ENCODE measurements at places on chromosomes 4 and X. TPM values are rescaled to one million over a fixed set of nuclear protein-coding genes. Genes with fewer than 3 reads are reported as not detected.

Gene TRPC3
- 0.28 TPM for total RNA-seq

GRCh38 chrX:129779086-129779672 is 570 bp upstream of the SASH3 start:
- DNase-seq, result no peak

DNA sequence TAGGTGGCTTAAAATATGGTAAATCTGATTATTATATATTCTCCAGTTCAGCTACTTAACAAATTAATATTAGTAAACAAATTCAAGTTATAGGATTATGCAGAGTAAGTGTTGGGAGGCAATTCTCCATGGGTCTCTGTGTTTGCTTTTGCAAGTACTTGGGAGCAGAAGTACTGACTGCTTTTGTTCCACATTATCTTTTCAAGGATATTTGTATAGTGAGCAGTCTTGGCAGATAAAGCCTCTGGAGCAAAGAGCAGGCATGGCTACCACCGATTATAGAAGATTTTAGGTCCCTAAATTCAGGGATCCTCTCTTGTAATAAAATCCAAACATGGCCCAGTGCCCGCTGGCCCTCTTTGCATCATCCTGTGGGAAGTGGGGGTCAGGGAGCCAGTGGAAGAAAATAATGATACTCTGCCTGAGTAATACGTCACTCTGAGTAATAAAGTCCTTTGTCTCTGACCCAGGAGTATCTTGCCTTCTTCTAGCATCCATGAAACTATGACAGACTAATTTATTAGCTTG is 23.2 kb downstream of the NDNF start:
- DNase-seq, result peak; percentile 23

GRCh38 chr4:67037504-67038227 is 507.6 kb downstream of the CENPC start:
- no peak for DNase-seq

DNA sequence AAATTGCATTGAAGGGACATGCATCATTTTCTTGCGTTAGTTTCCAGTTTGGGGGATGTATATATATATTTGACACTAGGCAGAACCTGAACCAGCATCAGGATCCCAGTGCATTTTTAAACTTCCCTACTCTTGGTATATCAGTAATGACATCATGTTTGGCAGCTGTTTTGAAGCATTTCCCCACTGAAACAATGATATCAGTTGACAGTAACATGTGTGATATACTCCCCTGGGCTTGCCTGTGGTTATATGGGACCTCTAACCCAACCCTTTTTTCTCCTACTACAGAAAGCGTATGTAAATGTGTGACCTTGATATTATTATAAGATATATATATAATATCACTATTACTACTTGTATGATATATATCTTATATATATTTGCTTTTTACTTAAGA is 225.9 kb upstream of the CASK start:
- DNase-seq, result no peak

GRCh38 chr4:106830879-106831278 is 205.2 kb downstream of the DKK2 start:
- DNase-seq, result no peak

GRCh38 chr4:118410138-118410537 is 57.3 kb upstream of the PRSS12 start:
- DNase-seq, result no peak

Gene LYAR
- 11.4 TPM for total RNA-seq

Gene UGT2A1
- not detected for total RNA-seq

Gene UGT8
- total RNA-seq, result 0.33 TPM

GRCh38 chrX:40273356-40274050 is 175.7 kb upstream of the BCOR start:
- peak; percentile 33 for DNase-seq

DNA sequence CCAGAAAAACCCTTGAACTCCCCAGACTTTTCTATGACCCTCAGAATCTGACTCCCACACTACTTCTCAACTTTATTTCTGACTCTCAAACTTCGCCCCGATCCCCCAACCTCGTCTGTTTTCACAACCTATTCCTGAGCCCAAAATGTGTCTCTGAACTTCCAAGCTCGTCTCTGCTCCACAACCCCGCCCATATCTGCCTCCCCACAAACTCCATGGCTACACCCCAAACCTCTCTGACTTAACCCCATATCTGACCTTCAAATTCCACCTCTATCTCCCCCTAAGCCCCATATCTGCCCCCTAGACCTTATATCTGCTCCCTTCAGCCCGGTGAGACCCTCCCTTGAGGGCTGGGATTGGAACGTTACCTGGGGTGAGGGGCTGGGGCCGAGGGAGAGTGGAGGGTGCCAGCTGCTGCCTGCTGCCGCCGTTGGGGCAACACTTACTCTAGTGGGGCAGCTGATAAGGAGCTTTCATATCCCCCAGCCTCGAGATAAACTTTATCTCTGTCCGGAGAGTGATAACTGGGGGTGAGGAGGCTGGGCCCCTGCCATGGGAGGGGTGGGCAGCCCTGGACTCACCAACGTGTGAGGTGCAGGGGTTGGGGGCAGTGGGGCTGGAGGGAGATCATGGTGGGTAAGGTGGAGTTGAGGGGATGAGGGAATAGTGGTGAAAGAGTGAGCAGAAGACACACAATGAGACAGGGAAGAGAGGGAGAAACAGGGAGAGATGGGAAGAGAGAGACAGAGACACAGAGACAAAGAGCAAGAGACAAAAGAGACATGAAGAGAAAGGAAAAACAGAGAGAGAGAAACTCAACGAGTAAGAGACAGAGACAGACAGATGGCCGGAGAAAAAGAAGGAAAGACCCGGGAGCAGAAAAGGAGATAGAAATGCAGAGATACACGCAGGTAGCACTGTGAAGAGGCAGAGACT is 1.4 kb downstream of the GATA1 start:
- no peak for DNase-seq

GRCh38 chrX:85994228-85994627 is 53.1 kb downstream of the CHM start:
- no peak for DNase-seq

- no peak for DNase-seq
Observed at GRCh38 chr4:74598611-74599325, 153.8 kb downstream of the AREG start.

Gene FAM236B
- total RNA-seq, result not detected

- no peak for DNase-seq
Observed at GRCh38 chr4:78079726-78080430, 22.8 kb downstream of the FRAS1 start.

GRCh38 chrX:133722756-133723155 is 262.6 kb downstream of the GPC3 start:
- DNase-seq, result no peak

Gene SPCS3
- 87.2 TPM for total RNA-seq

DNA sequence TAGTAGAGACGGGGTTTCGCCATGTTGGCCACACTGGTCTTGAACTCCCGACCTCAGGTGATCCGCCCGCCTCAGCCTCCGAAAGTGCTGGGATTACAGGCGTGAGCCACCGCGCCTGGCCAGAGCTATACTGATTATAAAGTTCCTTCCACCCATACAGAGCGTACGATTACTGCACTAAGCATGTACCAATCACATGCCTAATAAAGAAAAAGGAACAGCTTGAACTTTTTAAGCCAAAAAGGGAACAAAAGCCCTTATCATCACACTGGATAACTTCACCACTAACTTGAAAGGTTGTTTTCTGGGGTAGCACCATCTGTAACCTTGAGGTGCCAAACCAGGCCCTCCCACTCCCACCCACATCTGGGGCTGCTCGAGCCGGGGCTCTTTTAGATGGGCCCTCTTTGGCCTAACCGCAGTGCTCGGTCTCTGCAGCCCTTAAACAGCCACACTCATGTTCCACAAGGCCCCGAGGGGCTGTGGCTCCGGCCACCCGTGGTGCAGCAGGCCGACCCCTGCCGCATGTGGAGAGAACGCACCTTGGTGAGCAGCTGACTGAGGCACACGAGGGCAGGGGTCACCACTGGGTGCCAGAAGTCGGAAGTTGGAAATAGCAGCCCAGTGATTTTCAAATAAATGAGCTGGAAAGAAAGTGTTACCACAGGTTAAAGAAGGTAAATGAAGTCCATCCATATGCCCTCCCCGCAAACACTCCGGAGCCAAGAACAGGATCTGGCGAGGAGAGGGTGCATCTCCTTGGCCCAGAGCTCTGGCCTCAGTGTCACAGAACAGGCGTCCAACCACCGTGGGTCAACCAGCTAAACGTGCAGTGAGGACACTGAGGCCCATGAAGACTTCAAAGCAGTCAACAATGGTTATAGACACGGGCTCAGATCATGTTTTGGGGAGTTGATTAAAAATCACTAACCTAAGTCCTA is 18.4 kb downstream of the NOP14 start:
- DNase-seq, result peak; percentile 8

Gene LINC00632
- total RNA-seq, result 398 TPM

GRCh38 chr4:14783011-14783877 is 219.0 kb upstream of the CPEB2 start:
- no peak for DNase-seq

Gene VEGFD
- 0.93 TPM for total RNA-seq

DNA sequence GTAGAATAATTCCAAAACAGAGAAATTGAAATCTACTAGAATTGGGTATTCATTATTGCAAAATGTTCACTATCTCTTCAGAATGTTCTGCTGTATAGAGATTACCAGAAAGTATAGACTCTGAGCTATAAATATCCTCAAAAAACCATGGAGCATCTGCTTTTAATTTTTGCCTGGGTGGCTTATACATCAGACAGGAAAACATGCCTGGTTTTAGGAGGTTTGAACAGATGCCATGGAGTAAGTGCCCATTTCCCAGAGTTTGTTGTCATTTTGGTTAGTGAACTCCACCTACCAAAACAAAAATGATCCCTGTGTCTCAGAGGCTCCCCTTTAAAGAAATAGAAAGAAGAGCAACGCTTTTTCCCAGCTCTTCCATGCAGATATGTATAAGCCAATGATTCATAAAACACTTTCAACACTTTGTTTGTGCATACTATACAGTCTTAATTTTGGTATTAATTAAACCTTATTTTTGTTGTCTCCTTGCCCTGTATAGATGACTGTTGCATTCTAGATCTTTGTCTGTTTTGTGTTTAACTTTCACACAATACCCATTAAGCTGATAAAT is 68.7 kb downstream of the MEPE start:
- DNase-seq, result no peak

Gene DMRTC1B
- not detected for total RNA-seq

- no peak for DNase-seq
Observed at GRCh38 chr4:110412354-110413065, 63.4 kb upstream of the ENPEP start.

Gene TBC1D9
- total RNA-seq, result 10.2 TPM

DNA sequence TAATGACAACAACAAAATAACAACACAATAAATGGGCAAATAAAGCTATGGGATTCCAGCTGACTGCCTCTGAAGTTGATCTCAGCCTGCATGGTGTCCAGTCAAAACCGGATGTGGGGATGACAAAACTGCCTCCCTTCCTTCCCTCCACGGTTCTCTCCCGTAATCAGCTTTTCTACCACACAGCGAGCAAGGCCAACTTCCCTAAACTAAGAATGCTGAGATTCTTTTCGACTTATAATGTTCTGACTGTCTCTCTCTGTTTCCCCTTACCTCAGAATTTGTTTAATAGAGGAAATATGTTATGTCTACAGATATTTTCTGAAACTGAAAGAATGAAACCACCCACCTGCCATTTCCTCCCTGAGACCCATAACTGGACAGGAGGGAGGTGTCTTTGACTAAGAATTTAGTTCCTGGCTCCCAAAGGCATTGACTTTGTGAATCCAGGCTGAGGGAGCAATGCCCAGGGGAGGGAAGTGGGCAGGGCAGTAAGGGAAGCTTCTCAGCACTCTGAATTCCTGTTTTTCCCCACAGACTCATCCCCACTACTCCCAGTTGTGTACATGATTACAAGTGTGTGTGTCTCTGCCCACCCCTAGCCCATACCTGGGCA is 1.0 kb upstream of the TLR1 start:
- DNase-seq, result peak; percentile 52

Measured in right cardiac atrium (tissue), 5 donors.